ENCODE measurements at places on chromosomes 7 and 10. TPM values are rescaled to one million over a fixed set of nuclear protein-coding genes. Genes with fewer than 3 reads are reported as not detected.

DNA sequence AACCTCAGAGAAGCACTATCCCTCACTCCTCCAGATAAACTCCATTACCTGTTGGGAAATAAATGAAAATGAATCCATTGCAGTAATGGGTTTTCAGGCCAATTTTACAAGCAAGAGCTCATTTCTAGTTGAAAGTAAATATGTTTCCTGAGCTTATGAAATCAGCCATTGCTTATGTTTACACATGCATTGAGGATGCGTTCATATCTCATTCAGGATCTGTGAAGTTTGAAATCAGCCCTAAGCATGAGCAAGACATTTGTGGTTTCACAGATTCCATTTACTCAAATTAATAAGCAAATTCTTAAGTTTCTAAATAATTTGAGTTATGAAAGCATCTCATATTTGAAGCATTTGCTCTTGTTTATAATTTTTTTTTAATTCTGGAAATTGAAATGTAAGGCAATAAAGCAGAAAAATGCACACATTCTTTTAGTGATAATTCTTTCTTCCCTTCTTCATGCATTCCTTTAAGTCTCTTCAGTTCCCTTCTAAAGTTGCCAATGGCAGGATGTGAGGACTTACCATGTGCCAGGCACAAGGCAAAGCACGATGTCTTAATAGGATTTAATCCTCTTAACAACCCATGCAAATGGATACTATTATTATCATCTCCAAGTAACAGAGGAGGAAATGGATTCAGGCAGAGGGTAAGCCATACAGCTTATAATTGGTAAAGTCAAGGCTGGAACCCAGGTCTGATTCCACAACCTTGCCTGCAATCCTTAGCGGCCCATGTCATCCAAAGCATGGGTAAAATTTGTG is 35.0 kb upstream of the CTTNBP2 start:
- DNase-seq = no peak

The PRSS37 gene
- not detected for total RNA-seq

GRCh38 chr7:22114440-22114981 is 168.8 kb upstream of the CDCA7L start:
- DNase-seq = no peak

The MACROH2A2 gene
- not detected for total RNA-seq

The NOS3 gene
- 0.78 TPM for total RNA-seq

DNA sequence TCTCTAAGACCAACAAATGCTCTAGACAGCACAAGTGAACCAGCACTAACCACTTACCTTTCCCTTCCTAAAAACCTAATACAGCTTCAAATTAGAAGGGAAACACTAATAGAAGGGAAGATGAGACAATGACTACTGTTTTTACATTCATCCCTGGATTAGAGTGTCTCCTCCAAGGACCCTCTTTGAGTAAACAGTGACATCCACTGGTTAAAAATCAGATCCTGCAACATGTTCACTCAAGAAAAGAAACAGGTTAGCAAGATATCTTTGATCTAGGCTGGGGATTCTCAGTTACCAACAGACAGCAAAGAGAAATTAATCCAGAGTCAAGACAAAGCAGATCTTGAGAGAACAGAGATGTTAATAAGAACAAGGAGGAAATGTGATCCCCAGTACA is 177.7 kb upstream of the GHITM start:
- no peak for DNase-seq

GRCh38 chr10:59524348-59524747 is 162.0 kb upstream of the FAM13C start:
- DNase-seq = no peak

DNA sequence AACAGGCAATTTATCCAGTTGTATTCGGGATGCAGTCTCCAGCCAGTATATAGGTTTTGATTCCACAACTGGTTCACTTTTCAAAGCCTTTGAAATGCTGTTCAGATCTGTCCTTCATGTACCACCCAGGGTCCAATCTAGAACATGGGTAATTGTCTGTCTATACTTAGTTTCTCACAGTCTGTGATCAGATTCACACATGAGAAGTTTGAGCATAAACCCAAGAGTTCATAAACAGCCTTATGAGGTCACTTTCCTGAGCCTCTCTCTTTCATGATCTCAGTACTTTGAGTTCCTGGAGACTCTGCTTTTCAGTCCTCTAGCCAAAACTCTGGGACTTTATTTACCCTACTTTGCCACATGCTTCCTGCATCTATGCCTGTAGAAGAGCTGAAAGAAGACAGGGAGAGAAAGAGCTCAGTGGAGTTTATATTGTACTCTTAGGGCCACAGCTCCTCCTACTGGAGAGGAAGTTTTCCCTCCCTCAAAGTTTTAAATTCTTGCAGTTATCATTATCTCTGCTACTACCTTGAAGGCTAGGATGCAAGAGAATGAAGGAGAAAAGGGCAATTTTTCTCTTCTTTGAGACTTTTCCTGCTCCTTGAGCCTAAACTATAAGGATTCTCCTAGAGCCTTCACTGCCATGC is 172.0 kb downstream of the ZEB1 start:
- DNase-seq = peak; percentile 36

DNA sequence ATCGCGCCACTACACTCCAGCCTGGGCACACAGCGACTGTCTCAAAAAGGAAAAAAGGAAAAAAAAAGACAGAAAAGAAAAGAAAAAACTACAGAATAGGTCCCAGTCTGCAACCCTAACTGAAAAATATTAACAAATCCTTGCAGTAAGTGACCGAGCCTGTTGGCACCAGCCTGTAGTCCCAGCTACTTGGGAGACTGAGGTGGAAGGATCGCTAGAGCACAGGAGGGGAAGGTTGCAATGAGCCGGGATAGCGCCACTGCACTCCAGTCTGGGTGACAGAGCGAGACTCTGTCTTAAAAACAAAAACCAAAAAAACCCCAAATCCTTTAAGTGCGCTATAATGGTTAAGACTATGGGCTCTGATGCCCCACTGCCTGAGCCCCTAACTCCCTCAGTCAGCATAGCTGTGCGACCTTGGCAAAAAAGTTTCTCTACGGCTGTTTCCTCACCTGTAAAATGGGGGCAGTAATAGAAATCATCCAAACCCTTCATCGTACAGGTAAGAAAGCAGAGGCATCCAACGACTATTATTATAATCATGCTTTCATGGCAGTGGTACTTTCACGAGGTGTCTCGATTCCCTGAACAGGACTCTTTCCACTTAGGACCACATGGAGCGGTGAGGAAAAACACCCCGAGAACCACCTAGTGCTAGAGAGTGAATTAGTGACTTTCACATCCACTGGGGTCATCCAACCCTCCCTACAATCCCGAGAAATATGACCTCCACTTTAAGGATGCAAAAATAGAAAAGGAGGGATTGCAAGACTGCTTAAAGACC is 755 bp downstream of the TOMM7 start:
- no peak for DNase-seq

The ADCYAP1R1 gene
- total RNA-seq = not detected

GRCh38 chr7:7175075-7175695 is 7.2 kb upstream of the C1GALT1 start:
- DNase-seq = no peak

The CACNA2D1 gene
- not detected for total RNA-seq

GRCh38 chr10:84563355-84563754 is 235.0 kb downstream of the CCSER2 start:
- DNase-seq = no peak

DNA sequence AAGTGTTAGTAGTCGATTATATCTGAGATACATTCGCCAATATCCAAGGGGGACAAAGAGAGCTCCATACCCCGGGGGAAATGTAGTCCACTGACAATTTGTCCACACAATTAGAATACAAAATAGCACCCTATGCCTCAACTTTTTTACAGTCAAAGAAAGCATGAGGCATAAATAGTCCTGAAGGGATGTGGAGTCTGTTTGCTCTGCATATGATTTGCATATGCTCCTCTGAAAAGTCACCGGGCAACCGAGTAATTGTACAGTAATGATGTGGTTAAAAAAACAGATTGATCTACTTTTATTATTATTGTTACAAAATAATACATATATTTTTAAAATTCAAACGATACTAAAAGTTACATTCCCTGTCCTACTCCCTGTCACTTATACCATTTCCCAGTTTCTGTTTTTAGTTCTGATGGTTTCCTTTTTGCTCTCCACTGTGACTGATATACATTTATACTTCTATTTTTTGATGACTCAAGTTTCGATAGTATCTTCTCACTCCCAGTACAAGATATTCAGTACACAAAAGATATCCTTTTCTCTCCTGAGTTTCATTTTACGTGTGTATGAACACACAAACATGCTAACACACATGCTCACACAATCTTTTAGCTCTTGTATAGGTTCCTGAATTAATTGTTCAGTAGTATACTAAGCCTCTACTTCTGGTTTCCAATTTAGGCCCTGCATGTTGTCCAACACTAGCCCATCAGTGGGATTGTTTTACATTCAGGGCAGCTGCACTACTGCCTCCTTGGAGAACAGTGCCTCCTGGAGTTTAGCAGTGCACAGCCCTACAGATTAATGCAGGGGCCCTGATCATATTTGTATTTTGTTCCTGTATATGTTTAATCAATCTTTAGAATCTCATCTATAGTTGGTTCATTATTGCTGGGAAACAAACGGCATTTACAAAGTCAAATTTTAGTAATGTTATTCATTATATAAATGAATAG is 130.9 kb downstream of the TES start:
- no peak for DNase-seq

DNA sequence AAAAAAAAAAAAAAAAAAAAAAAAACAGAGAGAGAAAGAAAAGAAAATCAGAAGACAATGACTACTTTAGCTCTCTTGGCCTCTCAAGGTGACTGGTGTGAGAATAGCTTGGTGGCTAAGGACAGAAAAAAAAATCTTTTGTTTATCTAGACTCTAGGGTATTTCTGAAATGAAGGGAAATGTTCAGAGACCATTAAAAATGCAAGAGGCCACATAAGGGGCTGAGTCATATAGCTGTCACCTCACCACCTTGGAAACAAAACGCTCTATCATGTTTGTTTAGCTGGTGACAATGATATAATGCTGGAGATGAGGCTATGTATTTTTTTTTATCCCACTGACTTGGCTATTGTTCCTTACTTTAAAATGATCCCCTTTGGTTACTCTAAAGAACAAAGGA is 287.0 kb upstream of the CDC14C start:
- DNase-seq = no peak

GRCh38 chr7:14583518-14583917 is 319.0 kb downstream of the DGKB start:
- DNase-seq = no peak

GRCh38 chr10:27819781-27820531 is 74.3 kb upstream of the MKX start:
- no peak for DNase-seq

GRCh38 chr7:157769086-157769485 is 432.3 kb downstream of the DNAJB6 start:
- no peak for DNase-seq

The UCN3 gene
- total RNA-seq = not detected

GRCh38 chr7:25574828-25575227 is 346.5 kb upstream of the NPVF start:
- no peak for DNase-seq

GRCh38 chr10:121683816-121684215 is 85.6 kb upstream of the FGFR2 start:
- DNase-seq = no peak

DNA sequence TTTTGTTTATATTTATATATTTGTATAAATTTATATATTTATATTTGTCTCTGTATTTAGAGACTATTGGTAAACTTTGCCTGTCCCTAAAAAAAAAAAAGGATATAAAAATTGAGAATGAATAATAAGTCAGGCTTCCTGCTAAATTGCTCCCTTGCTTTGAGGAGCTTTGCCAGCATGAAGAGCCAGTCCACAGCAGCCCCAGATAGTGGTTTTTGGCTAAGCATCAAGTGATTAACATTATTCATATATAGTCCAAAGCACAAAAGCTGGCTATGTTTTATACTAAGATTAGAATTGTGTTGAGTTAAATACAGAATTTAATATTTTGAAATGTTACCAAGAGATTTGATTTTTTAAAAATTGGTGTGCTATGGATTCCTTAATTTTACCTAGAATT is 264.9 kb upstream of the FERD3L start:
- no peak for DNase-seq

The PRF1 gene
- 5.8 TPM for total RNA-seq

GRCh38 chr7:1492640-1493039 is 11.5 kb downstream of the INTS1 start:
- DNase-seq = no peak

GRCh38 chr7:64872351-64873154 is 30.5 kb upstream of the ZNF273 start:
- DNase-seq = no peak

GRCh38 chr10:42962110-42962901 is 114.6 kb upstream of the RET start:
- no peak for DNase-seq

DNA sequence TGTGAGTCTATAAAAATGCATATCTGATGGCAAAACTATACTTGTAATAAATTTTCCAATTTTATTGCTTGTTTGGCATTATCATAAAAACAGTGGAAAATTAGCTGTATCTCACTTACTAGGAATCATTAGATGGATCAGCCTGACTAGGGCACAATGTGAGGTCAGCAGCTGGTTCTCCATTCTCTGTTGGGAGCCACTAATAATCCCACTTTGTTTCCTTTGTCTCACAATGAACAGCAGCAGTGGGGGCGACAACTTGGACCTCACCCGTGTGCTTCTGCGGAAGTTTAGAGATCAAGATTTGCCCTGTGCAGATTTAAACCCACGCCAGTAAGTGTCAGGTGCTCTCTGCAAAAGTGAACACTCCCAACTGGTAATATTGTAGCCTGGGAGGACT is 295.5 kb downstream of the ABCA13 start:
- no peak for DNase-seq

- no peak for DNase-seq
These were observed 15.1 kb downstream of the FAM53B start for GRCh38 chr10:124728830-124729661.

The PNLIPRP2 gene
- total RNA-seq = not detected

DNA sequence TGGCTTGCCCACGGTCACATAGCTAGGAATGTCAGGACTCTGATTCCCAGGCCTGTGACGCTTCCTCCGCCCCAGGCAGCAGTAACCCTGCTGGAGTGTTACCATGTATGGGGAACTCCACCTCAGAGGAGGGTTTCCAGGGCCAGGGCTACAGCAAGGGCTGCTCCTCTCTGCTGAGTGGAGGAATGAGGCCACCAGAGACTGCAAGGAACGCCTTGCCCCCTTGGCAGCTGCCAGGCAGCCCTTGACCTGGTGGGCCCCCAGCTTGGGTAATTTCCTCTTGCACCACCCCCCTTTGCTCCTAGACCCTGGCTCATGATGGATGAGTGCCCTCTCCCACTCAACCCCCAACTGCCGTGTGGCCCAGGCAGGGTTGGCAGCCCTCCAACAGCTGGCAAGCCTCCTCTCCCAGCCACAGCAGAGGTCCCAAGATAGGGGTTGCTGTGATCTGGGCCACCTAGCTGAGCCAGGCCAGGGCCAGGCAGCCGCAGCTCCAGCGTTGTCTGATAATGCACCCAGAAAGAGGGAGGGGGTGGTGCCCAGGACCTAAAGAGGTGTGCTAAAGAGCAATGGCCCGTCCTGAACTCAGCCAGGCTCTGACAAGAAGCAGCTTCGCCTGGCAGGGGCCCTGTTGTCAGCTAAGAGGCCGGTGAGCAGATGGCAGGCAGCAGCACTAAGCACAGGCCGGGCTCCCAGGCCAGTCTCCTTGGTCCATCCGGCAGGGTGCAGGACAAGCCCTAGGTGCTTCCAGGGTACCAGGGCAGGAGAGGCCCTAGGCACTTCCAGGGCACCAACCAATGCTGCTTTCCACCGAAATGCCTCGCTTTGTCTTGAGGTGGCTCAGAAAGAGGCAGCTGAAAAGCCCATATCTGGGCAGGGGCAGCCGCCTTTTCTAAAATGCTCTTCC is 35.4 kb downstream of the DRGX start:
- DNase-seq = no peak

GRCh38 chr7:18890134-18890533 is 227.3 kb downstream of the TWIST1 start:
- DNase-seq = no peak
